ENCODE measurements at places on chromosomes 2 and 18. TPM values are rescaled to one million over a fixed set of nuclear protein-coding genes. Genes with fewer than 3 reads are reported as not detected.

DNA sequence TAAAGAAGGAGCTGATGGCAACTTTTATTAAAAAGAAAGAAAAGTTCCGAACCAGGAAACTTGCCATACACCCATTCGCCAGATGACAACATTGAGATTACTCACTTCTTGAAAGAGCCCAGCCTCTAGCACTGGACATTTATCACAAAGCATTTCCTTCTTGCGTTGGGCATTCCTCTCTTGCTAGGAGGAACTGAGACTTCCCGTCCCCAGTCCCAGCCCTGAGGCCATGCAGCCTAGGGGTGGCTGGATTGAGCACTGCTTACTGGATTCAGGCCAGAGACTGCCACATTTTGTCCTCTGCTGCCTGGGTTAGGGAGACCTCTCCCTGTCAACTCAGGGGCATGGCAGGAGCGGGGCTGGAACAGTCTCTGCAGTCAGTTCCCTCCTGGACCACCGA, 80.1 kb downstream of the SDC1 start:
- no peaks in the 10 kb centered on the region for H3K27me3 ChIP-seq
- H3K36me3 ChIP-seq: no peaks in the 10 kb centered on the region
- peak overlapping the region; percentile 77 for H3K27ac ChIP-seq

DNA sequence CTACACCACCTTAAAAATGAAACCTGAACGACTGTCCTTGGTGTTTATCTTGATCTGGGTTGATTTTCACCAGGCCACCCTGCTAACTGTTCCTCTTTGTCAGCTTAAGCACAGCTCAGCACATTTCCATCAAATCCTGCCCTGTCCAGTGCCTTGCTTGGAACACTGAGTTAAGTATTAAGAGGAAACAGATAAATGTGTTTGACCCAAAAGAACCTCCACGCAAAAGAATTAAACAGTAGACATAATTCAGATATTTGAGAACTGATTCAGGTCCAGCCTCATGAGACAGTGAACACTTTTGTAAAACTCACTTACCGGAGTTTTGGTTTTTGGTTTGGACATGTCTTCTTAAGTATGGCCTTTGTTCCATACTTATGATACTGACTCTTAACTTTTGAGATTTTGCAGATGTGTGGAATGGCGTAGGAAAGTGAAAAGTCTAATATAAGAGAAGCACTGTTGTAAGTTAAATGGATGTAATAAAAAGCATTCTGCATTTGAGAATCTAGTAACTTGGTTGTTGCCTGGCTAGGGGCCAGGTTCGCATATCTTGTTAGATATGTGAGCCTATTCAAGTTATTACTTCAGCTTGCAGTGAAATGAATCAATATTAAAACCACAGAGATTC, 88.9 kb upstream of the SERPINE2 start:
- H3K4me3 ChIP-seq: no peak overlapping the region
- H3K36me3 ChIP-seq: no peaks in the 10 kb centered on the region
- H3K27ac ChIP-seq: peak overlapping the region; percentile 32

DNA sequence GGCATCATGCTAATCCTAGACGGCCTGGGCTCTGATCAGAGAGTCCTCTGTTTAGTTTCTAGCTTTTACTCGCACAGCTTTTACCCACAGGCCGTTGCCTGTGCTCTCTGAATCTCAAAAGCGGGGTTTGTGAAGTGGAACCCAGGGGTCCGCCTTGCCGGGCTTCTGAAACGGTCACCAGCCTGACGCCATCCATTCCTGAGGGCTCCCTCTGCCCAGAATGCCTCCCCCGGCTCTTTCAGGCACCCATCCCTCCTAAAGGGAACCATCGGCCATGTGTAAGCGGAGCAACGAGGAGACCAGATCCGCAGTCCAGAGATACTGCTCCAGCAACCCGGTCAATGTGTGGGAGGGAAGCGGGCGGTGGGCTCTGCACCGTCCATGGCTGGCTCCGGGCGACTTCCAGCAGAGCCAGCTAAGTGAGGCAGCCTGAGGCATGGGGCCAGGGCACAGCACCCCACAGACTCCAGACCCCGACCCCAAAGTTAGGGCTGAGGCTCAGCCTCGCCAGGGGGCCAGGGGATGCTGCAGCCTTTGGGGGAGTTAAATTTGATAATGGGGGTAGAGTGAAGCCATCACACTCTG, 28.8 kb downstream of the SALL3 start:
- no peaks in the 10 kb centered on the region for H3K36me3 ChIP-seq
- H3K27ac ChIP-seq: no peak overlapping the region
- H3K4me3 ChIP-seq: no peak overlapping the region
- no peak for DNase-seq

Gene ARMC9
- 49.8 TPM for total RNA-seq

- peaks cover 12% of the 10 kb centered on the region for H3K4me1 ChIP-seq
- no peak for DNase-seq
- H3K27me3 ChIP-seq: no peaks in the 10 kb centered on the region
- H3K27ac ChIP-seq: no peak overlapping the region
Observed at GRCh38 chr2:101467306-101467705, 7.6 kb downstream of the RFX8 start.

DNA sequence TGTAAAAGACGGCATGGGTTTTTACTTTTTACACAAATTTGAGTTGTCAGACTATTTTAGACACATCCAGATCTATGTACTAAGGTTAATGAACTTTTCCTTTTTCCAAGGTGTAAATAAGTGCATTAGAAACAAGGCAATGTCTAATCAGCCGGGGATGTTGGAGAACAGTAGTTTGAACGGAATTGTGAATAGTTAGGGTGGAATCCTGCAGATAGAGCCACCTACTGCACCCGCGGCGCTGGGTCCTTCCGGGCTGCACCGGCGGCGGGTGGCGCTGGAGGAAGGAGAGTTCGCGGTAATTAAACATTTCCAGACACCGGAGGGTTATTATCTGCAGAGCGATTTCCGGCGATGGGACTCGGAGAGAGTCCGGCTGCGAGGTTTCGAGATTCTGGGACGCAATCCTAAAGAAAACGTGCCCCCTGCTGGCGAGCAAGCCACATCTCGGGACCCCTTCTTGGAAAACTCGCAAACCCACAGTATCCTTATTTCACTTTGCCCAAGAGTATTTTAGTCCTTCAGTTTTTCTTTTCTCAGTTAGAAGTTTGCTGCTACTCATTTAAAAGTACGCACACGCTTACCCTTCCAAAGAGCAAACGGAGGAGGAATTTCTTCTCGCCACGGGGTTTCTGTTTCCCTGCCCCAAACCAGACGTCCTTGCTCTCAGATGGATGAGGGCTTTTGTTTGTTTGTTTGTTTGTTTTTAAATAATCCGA, 4.5 kb upstream of the OSR1 start:
- H3K36me3 ChIP-seq: no peaks in the 10 kb centered on the region
- DNase-seq: peak; percentile 85
- peaks cover 32% of the 10 kb centered on the region for H3K4me1 ChIP-seq
- H3K27me3 ChIP-seq: peaks cover 100% of the 10 kb centered on the region

Gene SCTR
- total RNA-seq: 0.97 TPM

DNA sequence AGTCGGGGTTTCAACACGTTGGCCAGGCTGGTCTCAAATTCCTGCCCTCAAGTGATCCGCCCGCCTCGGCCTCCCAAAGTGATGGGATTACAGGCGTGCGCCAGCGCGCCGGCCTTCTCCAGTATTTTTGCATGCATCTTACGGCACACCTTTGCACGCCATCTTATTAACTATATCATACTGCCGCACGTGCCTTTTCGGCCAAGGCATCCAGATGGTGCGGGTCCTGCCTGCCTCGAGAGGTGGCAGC, 765 bp upstream of the ING5 start:
- no peaks in the 10 kb centered on the region for H3K27me3 ChIP-seq
- peaks cover 12% of the 10 kb centered on the region for H3K36me3 ChIP-seq
- H3K4me3 ChIP-seq: peak overlapping the region; percentile 73
- no peak for DNase-seq

Gene REEP1
- total RNA-seq: 1.8 TPM

GRCh38 chr2:25608718-25609117, 64.7 kb downstream of the DTNB start:
- H3K27me3 ChIP-seq: no peaks in the 10 kb centered on the region
- no peak overlapping the region for H3K4me3 ChIP-seq
- no peak for DNase-seq
- peaks cover 3% of the 10 kb centered on the region for H3K36me3 ChIP-seq
